CD4-positive, alpha-beta memory T cell (primary cell): ENCODE measurements at places on chromosomes 12 and 14. TPM values are rescaled to one million over a fixed set of nuclear protein-coding genes. Genes with fewer than 3 reads are reported as not detected.

GRCh38 chr14:90204516-90204915, 51.8 kb upstream of the PSMC1 start:
- DNase-seq, result no peak

DNA sequence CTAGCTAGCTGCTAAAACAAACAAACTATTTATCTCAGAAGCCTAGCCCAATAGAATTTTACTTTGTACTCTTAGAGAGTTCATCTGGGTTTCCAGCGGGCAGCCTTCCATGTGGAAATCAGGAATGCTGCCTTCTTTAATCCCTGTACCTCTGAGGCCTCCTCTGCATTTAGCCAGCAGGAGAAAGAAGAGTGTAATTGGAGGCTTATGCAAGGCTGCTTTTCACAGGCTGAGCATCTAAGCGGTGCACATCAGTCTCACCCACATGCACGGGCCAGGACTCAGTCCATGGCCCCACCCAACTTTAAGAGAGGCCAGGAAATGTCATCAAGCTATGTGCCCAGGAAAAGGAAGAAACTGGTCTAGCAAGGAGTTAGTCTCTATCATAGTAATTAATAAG, 14.0 kb upstream of the PTGDR start:
- DNase-seq, result no peak

DNA sequence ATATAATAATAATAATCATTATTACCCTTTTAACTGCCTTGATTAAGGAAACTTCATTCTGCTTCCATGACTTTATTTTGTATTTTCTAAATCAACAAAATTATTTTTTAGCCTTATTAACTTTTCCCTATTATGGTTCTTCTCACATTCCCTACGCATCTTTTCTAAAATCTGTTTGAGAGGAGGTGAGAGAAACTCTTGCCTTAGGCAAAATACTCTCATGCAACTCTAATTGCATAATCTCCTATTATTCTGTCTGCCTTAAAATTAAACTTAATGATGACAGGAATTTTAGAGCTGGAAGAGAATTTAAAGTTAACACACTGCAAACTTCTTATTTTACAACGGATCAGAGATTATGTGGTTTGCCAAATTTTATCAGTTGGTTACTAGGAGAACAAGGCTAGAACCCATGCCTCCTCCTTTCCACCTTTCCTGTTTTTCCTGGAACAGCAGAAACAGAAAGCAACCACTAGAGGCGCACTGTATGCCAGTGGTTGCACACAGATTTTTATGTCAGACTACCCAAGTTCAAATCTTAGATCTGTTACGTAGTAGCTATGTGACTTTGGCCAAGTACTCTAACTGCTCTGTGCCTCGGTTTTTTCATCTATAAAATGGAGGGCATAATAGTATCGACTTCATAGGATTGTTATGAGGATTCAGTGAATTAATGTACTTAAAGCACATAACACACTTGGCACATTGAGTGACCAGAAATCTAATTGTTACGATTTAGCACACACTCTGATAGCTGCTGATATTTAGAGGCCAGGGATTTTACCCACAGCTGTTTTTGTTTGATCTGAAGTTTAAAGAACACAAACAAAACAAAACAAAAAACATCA, 4.3 kb upstream of the BRMS1L start:
- no peak for DNase-seq

DNA sequence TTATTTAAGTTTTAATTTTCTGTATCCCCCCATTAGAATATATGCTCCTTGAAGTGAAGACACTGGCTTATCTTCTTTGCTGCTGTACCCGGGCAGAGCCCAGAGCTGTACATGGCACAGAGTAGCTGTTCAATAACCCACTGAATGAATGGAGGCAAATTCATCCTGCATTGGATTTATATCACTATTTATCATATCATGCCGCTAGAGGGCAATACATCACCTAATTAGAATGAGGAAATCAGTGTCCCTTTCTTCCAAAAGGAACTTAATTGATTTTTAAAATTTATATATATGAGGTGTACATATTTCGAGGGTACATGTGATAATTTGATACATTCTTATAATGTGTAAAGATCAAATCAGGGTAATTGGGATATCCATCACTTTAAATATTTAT, 89.2 kb upstream of the TMEM260 start:
- DNase-seq, result no peak

DNA sequence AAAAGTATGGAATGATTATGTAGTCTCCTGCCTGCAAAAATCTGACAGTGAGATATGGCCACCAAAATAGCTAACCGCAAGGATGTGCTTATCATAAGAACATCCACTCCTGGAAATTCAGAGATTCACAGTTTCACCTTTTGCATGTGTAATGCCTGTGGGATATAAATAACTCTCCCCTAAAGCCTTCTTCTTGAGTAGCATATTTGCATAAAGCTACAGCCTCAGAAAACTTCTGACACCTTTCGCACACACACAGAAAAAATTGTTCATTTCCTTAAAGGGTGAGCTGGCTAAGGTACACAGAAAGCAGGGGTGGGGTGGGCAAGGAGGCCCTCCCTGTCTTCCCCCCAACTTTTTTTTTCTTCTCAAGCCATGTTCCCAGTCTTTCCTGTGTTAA, 3.1 kb upstream of the IGF1 start:
- DNase-seq, result no peak

DNA sequence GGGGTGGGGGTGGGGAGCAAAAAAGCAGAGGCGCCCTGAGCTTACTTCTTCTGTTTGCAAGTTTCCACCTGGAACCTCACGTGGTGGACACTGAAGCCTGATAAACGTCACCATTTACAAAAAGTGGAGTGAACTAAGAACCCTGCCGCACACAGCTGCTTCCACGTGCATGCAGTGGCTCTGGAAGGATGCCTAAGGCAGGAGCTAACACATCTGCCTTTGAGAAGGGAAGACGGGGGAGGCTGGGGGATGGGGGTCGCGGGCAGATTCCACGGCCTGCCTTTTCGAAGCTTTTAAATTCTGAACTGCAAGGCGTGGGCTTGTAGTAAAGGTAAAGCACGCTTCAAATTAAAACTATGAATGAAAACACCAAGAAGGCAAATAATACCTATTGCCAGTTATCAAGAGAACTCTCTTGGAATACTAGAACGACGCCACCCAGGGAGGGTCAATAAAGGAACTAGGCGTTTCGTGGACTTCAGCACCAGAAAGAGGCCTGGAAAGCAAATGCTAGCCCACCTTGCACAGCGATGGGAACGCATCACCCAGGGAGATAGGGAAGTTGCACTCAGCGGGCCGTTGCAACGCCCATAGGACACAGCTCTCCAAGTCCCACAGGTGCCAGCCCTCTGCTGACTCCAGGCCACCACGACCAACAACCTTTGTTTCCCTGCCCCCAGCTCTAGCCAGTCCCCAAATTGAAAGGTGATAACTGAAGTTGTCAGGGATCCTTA, 61.8 kb downstream of the TESC start:
- DNase-seq, result no peak

- DNase-seq, result no peak
These were observed 37.7 kb upstream of the TXNRD1 start for GRCh38 chr12:104177663-104178501.

- no peak for DNase-seq
These were observed 41.8 kb upstream of the PTPRR start for GRCh38 chr12:70962226-70962794.

- no peak for DNase-seq
These were observed 46.3 kb upstream of the STON2 start for GRCh38 chr14:81446279-81447007.

- DNase-seq, result no peak
These were observed 495.7 kb downstream of the GALC start for GRCh38 chr14:87497301-87497700.

GRCh38 chr12:30391766-30392366, 303.8 kb downstream of the IPO8 start:
- DNase-seq, result no peak

DNA sequence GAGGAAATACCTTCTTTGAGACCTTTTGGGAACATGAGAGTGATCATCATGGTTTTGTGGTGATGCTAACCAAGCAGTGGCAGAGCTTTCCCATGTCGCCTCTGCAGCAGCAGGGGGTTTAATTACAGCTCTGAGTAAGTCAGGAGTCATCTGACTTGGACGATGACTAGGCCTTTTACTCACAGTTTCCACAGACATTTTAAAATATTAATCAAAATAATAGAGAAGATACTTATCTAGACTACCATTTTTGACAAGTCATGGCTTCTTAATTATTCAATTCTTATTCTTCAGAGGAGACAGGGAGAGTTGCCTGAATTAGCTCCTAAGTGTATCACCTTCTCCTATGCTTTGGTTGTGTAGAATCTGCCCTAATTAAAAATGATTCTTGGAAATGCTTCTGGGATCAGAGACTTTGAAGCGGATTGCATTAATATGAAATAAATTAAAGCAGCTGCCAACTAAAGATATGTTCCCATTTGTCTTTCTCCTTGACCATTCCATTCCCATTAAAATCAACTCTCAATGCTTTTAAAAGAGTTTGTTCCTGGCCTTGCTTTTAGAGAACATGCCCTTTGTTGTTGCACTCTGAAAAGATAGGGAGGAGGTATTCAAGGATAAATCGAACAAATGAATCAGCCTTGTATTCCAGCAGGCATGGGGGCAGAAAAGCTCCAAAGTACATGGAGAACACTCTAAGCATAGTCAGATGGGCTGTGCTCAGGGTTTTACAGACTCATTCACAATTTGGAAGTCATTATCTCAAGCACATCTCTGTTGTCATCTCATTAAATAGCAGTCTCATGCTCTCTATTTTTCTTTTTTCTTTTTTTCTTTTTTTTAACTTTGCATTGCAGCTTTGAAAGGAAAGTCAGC, 7.7 kb upstream of the IFNG-AS1 start:
- no peak for DNase-seq

DNA sequence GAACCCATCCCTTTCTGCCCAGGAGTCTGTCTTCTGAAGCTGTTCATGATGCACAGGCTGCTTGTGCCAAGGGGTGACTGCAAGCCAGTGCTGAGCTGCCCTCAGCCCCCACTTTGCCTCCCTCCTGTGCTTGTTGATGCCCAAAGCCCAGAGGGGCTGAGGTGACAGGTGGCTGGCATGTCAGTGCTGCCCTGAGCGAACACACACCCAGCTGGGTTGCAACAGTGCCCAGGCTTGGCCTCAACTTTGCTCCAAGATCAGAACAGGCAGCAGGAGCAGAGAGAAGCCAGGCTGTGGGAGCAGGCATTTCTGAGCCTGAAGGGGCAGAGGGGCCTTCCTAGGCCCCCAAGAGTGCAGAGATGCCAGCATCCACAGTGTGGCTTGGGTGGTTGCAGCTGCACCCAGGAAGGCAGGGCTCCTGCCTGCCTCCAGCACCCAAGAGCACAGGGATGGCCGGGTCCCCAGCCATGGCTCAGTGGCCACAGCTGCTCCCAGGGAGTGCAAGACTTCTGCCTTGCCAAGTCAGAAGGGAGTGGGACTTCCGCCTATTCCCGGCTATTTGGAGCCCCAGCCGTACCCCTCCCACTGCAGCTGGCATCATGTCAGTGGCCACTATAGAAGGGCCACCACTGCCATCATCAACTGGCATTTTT, 83.1 kb downstream of the SLC16A7 start:
- DNase-seq, result no peak

DNA sequence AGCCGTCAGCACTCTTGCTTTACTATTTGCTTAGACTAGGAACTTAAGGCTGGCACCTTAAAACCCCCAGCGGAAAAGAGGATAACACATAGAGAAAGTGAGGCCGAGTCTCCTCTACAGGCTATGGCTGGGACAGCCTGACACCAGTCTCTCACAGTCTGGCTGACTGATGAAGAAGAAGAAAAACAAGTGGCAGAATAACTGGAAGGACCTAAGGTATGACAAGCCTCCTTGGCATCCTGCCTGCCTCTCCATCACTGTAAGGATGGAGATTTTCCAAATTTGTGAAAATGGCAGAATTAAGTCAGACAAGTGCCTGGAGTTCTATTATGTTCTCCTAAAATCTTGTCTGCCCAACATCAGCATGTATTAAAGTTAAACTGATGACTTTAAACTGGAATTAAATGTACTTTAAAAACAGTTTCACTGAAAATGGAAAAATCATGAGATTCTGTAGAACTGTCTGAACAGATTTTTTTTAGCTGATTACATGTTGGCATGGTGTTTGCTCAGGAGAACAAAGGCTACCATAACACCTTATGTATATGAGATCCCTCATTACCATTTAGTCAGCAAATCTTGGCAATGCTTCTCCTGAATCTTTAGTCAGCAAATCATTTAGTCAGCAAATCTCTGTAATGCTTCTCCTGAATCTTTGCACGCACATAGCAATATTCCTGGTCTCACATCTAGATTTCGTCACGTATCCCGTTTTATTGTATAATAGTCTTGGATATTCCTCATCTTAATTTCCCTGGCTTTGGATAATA, 140.3 kb upstream of the AEBP2 start:
- no peak for DNase-seq

DNA sequence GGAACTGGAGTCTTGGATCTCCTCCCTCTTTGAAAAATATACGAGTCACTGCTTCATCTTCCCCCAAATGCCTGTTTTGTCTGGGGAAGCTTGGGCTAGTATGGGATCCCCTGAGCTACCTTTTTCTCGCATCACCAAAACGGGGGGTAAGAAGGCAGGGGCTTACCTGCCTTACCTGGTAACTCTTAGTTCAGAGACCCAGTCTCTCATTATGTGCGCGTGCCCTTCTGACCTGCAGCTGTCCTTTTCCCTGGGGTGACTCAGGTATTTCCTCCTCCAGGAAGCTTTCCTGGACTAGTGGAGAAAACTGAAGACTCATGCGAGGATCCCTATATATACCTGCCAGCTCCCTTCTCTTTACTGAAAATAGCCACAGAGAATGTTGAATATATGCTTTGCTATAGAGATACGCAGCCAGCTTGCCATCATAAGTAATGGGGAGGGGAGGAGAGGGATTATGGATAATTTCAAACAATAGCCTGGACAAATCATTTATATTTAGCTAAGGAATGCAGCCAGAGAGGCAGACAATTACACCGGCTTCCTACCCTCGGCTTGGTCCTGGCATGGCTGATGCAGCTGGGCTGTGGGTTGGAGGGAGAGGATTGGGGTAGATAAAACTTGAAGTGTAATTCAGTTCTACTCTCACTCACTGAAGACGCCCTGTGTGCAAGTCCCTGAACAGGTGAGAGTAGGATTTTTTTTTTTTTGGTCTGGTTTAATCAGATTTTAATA, 1.1 kb downstream of the TSPAN9 start:
- DNase-seq, result peak; percentile 9

DNA sequence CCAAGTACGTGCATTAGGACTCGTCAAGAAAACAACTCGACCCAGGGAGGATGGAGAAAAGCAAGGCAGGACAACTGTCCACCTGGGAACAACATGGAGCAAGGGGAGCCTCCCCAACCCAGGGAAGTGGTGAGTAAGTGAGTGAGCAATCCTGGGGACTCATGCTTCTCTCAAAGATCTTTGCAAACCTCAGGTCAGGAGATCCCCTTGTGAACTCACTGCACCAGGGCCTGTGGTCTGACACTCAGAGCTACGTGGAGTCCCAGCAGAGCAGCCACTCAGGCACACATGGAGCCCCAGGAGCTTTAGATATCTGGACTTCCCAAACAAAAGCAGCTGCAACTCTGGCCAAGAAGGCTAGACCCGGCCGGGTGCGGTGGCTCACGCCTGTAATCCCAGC, 12.2 kb upstream of the OR5AU1 start:
- no peak for DNase-seq

- no peak for DNase-seq
These were observed 8.5 kb downstream of the STXBP6 start for GRCh38 chr14:25041484-25041883.

- DNase-seq, result no peak
These were observed 75.8 kb downstream of the GLT1D1 start for GRCh38 chr12:128929057-128929456.

B3GNT4 gene
- total RNA-seq, result 0.93 TPM

EXOC5 gene
- total RNA-seq, result 48.3 TPM

MANSC4 gene
- total RNA-seq, result not detected

BDKRB2 gene
- total RNA-seq, result not detected

KLRC2 gene
- total RNA-seq, result not detected

IL26 gene
- total RNA-seq, result not detected

LRRC10 gene
- not detected for total RNA-seq

KRT85 gene
- total RNA-seq, result not detected

TAS2R31 gene
- total RNA-seq, result 3.1 TPM

IKBIP gene
- total RNA-seq, result 8.2 TPM
